ENCODE measurements at places on chromosomes 3 and 15. TPM values are rescaled to one million over a fixed set of nuclear protein-coding genes. Genes with fewer than 3 reads are reported as not detected.

GRCh38 chr15:62187910-62188309 lies 22.8 kb upstream of the C2CD4B start:
- ATAC-seq = no peak

GRCh38 chr3:186598108-186598784 lies 14.6 kb upstream of the AHSG start:
- no peak for ATAC-seq

GRCh38 chr3:100083209-100083608 lies 31.1 kb downstream of the FILIP1L start:
- ATAC-seq = no peak

The MUSTN1 gene
- not detected for total RNA-seq

The PCOLCE2 gene
- 0.74 TPM for total RNA-seq

Data from activated T-helper 17 cell treated with anti-CD3 and anti-CD28 coated beads, Interleukin-2, amount 50 U/mL, for 72 hours (primary cell).